ENCODE measurements at places on chromosomes 2 and 18. TPM values are rescaled to one million over a fixed set of nuclear protein-coding genes. Genes with fewer than 3 reads are reported as not detected.

CCDC148 gene
- 4.6 TPM for total RNA-seq

LRP2 gene
- total RNA-seq: 310 TPM

ARHGEF4 gene
- 21.3 TPM for total RNA-seq

CIB4 gene
- total RNA-seq: not detected

GRCh38 chr2:172928756-172929155, 146.9 kb upstream of the MAP3K20 start:
- H3K36me3 ChIP-seq: no peaks in the 10 kb centered on the region
- H3K4me1 ChIP-seq: peaks cover 20% of the 10 kb centered on the region
- no peak for DNase-seq
- no peak overlapping the region for H3K27ac ChIP-seq
- H3K27me3 ChIP-seq: no peaks in the 10 kb centered on the region
- no peak overlapping the region for H3K4me3 ChIP-seq

GRCh38 chr2:86323273-86324021, 14.0 kb downstream of the REEP1 start:
- H3K27ac ChIP-seq: no peak overlapping the region
- no peaks in the 10 kb centered on the region for H3K36me3 ChIP-seq
- H3K4me3 ChIP-seq: no peak overlapping the region
- no peak for DNase-seq
- H3K4me1 ChIP-seq: no peaks in the 10 kb centered on the region

DNA sequence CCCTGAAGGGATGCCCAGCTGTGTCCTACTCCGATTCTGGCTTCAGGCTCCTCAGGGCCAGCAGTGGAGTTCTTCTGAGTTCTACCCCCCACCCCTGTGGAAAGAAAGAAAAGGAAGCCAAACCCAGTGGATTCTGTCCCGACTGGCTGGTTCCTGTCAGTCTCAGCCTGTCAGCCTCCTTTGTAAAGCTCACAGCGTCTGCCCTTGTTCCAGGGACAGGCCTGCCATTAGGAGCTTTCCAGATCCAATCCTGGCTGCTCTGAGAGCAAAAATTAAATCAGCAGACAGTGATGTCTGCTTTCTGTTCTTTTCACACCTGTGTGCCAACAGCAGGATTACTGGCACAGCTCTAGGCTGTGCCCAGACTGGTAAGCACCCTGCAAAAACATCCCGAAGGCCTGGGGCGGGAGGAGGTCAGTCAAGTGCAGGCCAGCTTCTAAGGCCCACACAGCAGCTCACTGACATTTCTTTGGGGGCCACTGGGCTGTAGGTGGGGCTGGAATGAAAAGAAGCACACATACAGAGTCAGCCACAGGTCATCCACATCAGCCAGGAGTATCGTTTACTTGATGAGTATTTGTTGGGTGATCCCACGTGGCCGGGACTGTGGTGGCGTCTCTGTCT, 69.1 kb downstream of the EHD3 start:
- H3K4me1 ChIP-seq: no peaks in the 10 kb centered on the region
- DNase-seq: no peak
- no peak overlapping the region for H3K4me3 ChIP-seq
- H3K36me3 ChIP-seq: no peaks in the 10 kb centered on the region

GRCh38 chr18:13577091-13577697, 149.2 kb downstream of the FAM210A start:
- peaks cover 12% of the 10 kb centered on the region for H3K4me1 ChIP-seq
- H3K27ac ChIP-seq: no peak overlapping the region
- no peak overlapping the region for H3K4me3 ChIP-seq
- no peaks in the 10 kb centered on the region for H3K36me3 ChIP-seq
- no peak for DNase-seq

DNA sequence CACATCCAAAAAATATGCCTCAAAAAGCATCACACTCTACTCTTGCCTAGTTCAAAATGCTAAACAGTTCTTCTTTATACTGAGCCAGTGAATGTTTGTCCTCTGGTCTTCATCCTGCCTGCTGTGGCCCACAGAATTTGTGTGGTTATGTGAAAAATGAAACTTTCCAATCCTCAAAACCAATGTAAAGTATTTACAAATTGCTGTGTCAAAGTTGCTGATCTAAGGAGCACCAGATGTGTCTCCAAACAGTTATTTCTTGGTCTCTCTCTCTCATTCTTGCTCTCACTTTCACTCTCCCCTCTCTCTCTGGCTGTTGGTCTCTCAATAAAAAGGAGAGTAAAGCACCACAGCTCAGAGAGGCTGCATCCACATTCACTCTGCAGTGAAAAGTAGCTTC, 23.0 kb downstream of the EPHA4 start:
- H3K27ac ChIP-seq: no peak overlapping the region
- no peaks in the 10 kb centered on the region for H3K27me3 ChIP-seq
- H3K4me3 ChIP-seq: no peak overlapping the region
- no peaks in the 10 kb centered on the region for H3K36me3 ChIP-seq

- no peak overlapping the region for H3K4me3 ChIP-seq
- DNase-seq: no peak
- H3K4me1 ChIP-seq: no peaks in the 10 kb centered on the region
These were observed 21.7 kb downstream of the KCTD18 start for GRCh38 chr2:200488169-200488568.

DNA sequence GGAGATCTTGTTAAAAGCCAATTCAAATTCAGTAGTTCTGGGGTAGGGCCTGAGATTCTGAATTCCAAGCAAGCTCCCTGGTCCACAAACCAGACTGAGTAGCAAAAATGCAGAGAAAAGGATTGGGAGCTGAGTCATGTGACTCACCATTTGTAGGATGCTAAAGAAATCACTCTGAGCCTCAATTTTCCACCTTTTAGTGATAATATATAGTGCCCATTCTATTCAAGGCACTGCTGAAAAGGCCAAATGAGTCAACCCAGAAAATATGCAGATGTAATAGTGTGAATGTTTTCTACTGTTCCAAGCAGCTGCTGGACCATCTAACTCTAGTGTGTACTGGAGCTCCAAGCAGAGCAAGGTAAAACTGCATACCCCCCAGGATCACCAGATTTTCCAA, 47.2 kb downstream of the SLC14A2 start:
- H3K36me3 ChIP-seq: no peaks in the 10 kb centered on the region
- no peaks in the 10 kb centered on the region for H3K27me3 ChIP-seq
- H3K27ac ChIP-seq: peak overlapping the region; percentile 13
- DNase-seq: no peak
- no peak overlapping the region for H3K4me3 ChIP-seq
- peaks cover 43% of the 10 kb centered on the region for H3K4me1 ChIP-seq

- no peak overlapping the region for H3K4me3 ChIP-seq
- no peaks in the 10 kb centered on the region for H3K4me1 ChIP-seq
- H3K27me3 ChIP-seq: no peaks in the 10 kb centered on the region
- H3K27ac ChIP-seq: no peak overlapping the region
These were observed 8.4 kb upstream of the IER3IP1 start for GRCh38 chr18:47184419-47185050.

- H3K27ac ChIP-seq: no peak overlapping the region
- no peak for DNase-seq
- H3K27me3 ChIP-seq: no peaks in the 10 kb centered on the region
- no peaks in the 10 kb centered on the region for H3K4me1 ChIP-seq
These were observed 26.1 kb downstream of the CYB5A start for GRCh38 chr18:74265546-74266098.

GRCh38 chr2:209074711-209075110, 349.1 kb upstream of the MAP2 start:
- no peak overlapping the region for H3K27ac ChIP-seq
- no peaks in the 10 kb centered on the region for H3K4me1 ChIP-seq
- DNase-seq: no peak
- H3K27me3 ChIP-seq: no peaks in the 10 kb centered on the region
- H3K4me3 ChIP-seq: no peak overlapping the region
- H3K36me3 ChIP-seq: no peaks in the 10 kb centered on the region

GRCh38 chr18:61554117-61554776, 221.0 kb downstream of the CDH20 start:
- H3K36me3 ChIP-seq: no peaks in the 10 kb centered on the region
- no peak overlapping the region for H3K27ac ChIP-seq
- H3K4me1 ChIP-seq: no peaks in the 10 kb centered on the region
- DNase-seq: peak; percentile 54
- H3K4me3 ChIP-seq: no peak overlapping the region

GRCh38 chr2:223122781-223123180, 70.8 kb downstream of the KCNE4 start:
- H3K36me3 ChIP-seq: no peaks in the 10 kb centered on the region
- no peaks in the 10 kb centered on the region for H3K4me1 ChIP-seq
- H3K27me3 ChIP-seq: no peaks in the 10 kb centered on the region
- no peak overlapping the region for H3K27ac ChIP-seq
- H3K4me3 ChIP-seq: no peak overlapping the region
- DNase-seq: no peak

- peak within 1 kb of the TSS; percentile 78 for H3K27ac ChIP-seq
- no peaks in the 10 kb centered on the region for H3K36me3 ChIP-seq
- peak; percentile 88 for DNase-seq
- H3K27me3 ChIP-seq: no peaks in the 10 kb centered on the region
These were observed at the start of gene SLC25A12 for GRCh38 chr2:171893824-171894611. Gene SLC25A12, minus strand, starts transcription at chr2:171894244. Its CDS starts 30 bp downstream, at chr2:171894214.

DNA sequence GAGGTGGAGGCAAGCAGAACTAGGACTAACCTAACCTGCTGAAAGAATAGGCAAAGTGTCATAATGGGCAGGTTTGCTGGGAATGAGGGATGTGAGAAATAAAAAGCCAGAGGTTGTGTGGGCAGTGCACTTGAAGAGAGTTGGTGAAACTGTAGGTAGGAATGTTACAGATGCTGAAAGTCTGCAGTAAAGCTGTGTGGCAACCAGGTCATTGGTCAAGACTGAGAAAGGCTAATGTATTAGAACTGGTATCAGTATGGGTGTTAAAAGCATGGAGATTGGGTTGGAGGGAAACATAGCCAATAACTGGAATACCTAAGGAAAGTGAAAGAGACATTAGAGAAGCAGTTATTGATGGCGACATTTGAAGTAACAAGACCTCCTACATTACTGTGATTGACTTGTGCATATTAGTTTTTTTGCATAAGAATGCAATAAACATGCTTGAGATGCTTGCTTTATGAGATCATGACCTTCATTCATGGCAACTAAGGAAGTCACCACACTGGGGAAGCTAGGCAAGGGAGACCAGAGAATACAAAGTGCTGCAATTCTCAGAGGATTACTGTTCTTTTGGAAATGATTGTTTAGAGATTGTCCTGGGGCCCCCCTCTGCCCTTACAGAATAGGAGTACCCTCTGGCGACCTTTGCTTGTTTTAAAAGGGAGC, 11.8 kb downstream of the GULP1 start:
- H3K27ac ChIP-seq: no peak overlapping the region
- H3K4me3 ChIP-seq: no peak overlapping the region
- no peaks in the 10 kb centered on the region for H3K36me3 ChIP-seq
- H3K4me1 ChIP-seq: no peaks in the 10 kb centered on the region

- H3K36me3 ChIP-seq: no peaks in the 10 kb centered on the region
- no peak overlapping the region for H3K4me3 ChIP-seq
- no peaks in the 10 kb centered on the region for H3K27me3 ChIP-seq
- no peaks in the 10 kb centered on the region for H3K4me1 ChIP-seq
- no peak overlapping the region for H3K27ac ChIP-seq
These were observed 51.9 kb downstream of the SDC1 start for GRCh38 chr2:20173064-20173463.

- H3K4me1 ChIP-seq: no peaks in the 10 kb centered on the region
- H3K27me3 ChIP-seq: no peaks in the 10 kb centered on the region
- H3K27ac ChIP-seq: no peak overlapping the region
- no peak overlapping the region for H3K4me3 ChIP-seq
- H3K36me3 ChIP-seq: no peaks in the 10 kb centered on the region
- DNase-seq: no peak
These were observed 25.7 kb downstream of the RHOB start for GRCh38 chr2:20472569-20472968.

DNA sequence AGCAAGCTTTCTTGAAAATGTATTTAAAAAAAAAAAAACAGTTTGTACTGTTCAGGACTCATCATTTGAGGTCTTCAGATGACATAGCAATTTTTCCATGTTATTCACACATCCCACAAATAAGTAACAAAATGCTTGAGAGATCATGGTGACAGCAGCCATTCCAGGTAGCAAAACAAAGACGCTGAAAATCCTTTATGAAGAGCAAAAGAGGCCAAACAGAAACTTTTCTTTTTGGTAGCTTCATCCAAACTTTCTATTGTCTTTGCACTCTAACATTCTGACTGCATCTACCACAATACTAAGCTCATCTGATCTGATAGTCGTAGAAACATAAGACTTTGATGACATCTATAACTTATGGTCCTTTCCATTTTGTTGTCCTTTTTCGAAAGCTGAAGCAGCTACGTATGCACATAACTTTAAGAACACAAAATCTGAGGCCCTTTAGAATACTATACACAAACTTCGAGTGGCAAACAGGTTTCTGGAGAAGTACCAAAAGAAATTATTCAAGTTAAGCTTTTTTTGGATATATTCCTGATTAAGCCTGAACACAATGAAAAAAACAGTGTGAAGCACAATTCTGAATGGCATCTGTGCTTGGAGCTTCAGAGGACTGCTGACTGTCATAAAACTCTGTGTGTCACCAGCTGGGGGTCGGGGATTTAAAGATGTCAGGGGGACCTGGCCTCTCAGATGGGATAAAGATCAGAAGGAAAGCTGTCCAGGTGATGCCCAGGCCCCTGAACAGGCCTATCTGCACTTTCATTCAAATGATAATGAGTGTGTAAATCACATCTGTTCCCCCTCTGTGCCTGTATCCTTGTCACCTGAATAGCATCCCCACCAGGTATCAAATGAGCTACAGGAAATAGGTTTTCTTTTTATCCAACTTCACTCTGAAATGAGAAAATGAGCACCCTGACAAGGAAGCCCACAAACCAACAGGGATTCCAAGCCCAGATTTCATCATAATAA, 75.8 kb downstream of the ZEB2 start:
- no peak for DNase-seq
- no peaks in the 10 kb centered on the region for H3K4me1 ChIP-seq
- no peaks in the 10 kb centered on the region for H3K27me3 ChIP-seq
- no peak overlapping the region for H3K4me3 ChIP-seq

DNA sequence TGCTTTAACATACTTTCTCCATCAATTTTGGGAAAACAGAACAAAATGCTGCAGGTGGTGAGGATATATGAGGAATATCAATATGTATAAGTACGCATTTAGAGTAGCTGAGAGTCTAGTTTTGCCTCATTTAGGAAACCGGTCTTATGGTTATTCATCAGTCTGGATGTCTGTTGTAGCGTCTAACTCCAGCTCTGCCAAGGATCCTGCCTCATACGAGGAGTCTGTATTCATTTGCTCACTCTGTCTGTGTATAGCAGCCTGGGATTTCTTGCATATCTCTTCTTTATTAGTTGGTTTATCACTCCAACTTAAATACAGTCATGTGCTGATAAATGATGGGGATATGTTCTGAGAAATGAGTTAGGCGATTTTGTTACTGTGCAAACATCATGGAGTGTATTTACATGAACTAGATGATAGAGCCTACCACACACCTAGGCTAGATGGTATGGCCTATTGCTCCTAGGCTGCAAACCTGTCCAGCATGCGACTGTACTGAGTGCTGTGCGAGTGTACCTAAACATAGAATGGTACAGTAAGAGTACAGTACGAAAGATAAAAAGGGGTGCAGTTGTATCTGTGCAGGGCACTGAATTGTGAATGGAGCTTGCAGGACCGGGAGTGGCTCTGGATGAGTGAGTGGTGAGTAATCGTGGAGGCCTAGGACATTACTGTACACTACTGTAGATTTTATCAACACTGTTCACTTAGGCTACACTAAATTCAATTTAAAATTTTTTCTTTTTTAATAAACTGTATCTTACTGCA, 148.1 kb downstream of the ZNF407 start:
- peaks cover 4% of the 10 kb centered on the region for H3K4me1 ChIP-seq
- no peak overlapping the region for H3K27ac ChIP-seq
- DNase-seq: no peak
- H3K36me3 ChIP-seq: no peaks in the 10 kb centered on the region
- H3K27me3 ChIP-seq: no peaks in the 10 kb centered on the region
- H3K4me3 ChIP-seq: no peak overlapping the region

GRCh38 chr2:24050041-24050979, 769 bp downstream of the FKBP1B start:
- H3K36me3 ChIP-seq: no peaks in the 10 kb centered on the region
- no peaks in the 10 kb centered on the region for H3K27me3 ChIP-seq
- peak overlapping the region; percentile 79 for H3K4me3 ChIP-seq
- H3K27ac ChIP-seq: peak overlapping the region; percentile 56
- peak; percentile 18 for DNase-seq
